ENCODE measurements at places on chromosomes 7 and 10.
A peak's percentile ranks its signal among the peaks of the same experiment; 100 is the strongest.

- no peak for DNase-seq
Observed at GRCh38 chr7:107152011-107152410, 16.8 kb upstream of the HBP1 start.

DNA sequence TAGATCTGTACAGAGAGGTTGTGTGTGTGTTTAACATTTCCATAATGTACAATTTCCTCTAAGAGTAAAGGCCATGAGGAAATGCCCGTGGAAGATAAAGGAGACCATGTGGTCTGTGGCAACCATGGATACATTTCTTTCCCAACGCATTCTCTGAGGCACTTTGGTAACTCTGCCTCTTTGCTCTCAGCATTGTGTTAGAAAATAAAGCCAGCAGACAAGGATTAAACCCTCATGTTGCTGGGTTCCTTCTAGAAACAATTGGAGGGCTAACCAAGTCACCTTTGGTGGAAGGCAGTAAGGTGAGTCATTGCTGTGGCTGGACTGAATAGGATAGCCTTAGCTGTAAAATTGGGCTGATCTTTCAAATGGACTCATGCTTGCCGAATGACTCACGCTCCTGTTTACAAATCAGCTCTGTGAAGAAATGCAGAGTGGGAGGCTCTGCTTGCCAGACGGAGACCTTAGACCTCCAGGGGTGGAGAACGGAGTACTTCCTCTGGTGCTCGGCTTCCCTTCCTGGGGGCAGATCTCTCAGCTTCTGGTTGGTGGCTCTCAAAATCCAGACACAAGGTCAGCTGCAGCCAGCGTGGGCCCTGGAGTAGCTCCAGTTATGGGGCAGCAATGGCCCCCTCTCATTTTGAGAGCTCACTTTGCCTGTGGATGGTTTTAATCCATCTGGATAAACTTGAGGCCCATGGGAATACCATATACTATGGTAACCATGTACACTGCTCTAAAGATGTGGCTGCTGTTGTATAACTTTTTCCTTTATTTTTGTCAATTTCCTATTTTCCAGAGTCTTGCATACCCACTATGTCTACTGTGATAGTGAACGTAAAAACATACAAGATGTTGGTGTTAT lies 137.3 kb downstream of the TCF7L2 start:
- DNase-seq = peak; percentile 97

DNA sequence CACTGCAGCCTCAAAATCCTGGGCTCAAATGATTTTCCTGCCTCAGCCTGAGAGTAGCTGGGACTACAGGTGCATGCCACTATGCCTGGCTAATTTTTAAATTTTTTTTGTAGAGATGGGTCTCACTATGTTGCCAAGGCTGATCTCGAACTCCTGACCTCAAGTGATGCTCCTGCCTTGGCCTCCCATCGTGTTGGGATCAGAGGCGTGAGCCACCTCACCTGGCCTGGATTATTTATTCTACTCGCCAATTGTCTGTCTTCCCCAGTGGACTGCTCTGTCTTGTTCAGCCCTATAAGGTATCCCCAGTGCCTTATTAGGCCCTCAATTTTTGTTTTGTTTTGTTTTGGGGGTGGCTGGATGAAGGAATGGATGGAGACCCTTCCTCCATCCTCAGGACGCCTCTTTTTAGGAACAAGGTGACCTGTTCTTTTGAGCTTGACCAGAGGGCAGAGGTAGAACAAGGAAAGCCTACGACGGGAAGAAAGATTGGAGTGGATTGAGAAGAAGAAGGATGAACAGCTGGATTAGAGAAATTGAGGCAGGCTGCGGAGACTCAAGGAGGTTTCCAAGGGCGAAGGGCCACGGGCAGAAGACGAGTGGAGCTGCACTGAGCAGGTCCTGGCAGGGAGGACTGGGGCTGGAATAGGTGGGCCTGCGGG lies 541 bp upstream of the DENND10 start:
- no peak for DNase-seq

DNA sequence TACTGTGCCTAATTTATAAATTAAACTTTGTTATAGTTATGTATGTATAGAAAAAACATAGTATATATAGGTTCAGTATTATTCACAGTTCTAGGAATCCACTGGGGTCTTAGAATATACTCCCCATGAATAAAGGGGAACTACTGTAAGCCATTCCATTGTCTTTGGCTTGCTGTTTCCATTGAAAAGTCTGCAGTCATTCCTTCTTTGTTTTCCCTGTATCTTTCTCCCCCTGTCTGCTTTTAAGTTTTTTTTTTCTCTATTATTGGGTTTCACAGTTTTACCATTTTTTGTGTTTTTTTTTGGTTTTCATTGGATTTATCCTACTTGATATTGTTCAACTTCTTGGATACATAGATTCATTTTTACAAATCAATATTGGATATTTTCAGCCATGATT lies 6.7 kb upstream of the PNLIP start:
- DNase-seq = no peak

GRCh38 chr7:149819961-149820340 lies 18.2 kb upstream of the ZNF862 start:
- no peak for DNase-seq

DNA sequence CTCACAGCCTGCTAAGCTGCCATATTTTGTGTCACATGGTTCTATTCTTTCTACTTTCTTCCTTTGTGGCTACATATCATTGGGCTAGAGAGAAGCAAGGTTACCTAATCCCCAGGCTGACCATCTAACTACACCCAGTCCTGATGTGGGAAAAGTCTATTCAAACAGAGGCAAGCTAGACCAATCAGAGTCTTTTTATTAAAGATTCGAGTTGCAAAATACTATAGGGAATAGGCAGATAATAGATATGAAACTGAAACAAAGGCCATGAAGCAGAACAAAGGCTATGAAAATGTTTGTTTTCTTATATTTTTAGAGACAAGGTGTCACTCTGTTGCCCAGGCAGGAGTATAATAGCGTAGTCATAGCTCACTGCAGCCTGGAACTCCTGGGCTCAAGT lies 36.7 kb downstream of the MTERF1 start:
- no peak for DNase-seq

- no peak for DNase-seq
Observed at GRCh38 chr10:79983286-79983909, 34.5 kb upstream of the SFTPD start.

DNA sequence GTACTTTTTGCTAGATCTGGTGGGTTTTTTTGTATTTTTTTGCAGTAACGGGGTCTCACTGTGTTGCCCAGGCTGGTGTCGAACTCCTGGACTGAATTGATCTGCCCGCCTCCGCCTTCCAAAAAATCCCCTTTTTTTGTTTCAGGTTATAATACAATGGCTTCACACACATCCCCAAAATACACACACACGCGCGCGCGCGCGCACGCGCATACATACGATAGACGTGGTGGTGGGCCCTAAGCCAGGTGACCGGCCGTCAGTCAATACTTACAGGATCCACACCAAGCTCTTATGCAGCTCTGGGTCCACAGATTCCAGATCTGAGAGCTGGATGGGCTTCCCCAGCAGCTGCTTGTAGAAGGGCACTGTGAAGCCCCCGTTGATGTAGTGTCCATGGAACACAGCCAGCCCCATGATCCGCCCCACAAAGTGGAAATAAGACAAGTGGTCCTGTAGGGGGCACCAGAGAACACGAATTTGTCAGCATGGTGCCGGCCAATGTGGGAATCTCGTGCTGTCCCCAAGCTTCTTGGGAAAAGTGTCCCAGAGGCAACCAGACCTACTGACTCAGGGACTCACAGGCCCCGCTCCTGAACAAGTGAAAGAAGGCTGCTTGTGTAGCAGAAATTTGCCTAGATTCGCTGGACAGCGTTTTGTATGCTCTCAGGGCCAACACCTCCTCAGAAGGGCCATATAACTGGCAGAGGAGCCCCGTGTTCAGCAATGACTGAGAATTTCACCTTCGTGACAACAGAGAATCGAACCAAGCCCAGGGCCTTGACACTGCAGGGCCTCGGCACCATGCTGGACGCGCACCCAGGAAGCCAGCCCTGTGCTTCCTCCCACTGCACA lies 103.6 kb downstream of the SMURF1 start:
- DNase-seq = peak; percentile 40

DNA sequence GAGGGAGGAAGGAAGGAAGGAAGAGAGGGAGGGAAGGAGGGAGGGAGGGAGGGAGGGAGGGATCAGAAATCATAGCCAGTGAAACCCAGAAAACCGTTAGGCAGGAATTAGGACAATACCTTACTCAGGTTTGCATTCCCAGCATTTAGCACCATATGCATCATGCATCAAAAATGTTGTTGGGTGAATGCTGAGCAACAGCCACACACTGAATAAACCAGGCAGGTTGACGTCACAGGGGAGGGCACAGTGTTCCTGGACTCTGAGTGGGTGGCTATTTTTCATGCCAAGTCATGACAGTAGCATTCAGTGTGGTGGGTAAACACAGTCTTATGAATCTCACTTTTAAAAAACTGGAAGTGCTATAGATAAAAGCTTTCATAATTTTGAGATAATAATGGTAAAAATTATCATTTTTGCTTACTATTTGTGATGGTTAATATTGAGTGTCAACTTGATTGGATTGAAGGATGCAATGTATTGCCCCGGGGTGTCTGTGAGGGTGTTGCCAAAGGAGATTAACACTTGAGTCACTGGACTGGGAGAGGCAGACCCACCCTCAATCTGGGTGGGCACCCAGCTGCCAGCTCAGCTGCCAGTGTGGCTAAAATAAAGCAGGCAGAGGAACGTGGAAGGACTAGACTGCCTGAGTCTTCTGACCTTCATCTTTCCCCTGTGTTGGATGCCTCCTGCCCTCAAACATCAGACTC lies 199.1 kb upstream of the PRKCQ start:
- peak; percentile 95 for DNase-seq

DNA sequence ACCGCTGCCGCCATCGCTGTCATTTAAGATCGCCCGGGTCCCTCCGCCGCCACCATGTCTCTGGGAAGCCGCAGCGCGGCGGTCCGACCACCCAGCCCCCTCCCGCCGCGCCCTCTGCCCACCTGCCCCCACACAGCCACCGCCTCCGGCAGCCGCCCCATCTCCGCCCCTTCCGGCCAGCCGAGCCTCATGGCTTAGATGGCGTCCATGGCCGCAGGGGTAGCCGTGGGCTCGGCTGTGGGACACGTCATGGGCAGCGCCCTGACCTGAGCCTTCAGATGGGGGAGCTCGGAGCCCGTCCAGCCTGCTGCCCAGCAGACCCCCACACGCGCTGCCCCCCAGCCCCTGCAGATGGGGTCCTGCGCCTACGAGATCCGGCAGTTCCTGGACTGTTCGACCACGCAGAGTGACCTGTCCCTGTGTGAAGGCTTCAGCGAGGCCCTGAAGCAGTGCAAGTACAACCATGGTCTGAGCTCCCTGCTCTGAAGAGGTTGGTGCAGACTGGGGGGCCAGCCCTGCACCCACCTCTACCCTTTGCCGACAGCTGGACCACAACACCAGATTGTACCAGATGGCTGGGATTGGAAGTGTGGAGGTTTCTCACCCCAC lies 38.0 kb upstream of the TARP start:
- DNase-seq = no peak

- no peak for DNase-seq
Observed at GRCh38 chr7:74479066-74479781, 25.5 kb downstream of the GTF2IRD1 start.

DNA sequence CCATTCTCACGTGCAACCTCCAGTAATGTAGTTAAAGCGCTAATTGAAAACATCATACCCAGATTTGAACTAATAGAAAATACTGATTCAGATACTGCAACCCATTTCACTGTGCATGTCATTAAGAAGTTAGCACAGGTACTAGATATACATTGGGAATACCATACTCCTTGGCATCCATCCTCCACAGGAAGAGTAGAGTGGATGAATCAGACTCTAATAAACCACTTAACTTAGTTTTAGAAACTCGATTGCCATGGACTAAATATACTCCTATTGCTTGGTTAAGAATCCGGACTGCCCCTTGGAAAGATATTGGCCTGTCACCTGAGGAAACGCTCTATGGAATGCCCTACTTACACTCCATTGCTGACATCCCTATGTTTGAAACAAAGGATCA lies 9.5 kb downstream of the AKR1B15 start:
- no peak for DNase-seq

GRCh38 chr7:150408393-150409299 lies 29.5 kb downstream of the ZNF775 start:
- DNase-seq = no peak

- DNase-seq = peak; percentile 52
Observed at GRCh38 chr7:129295015-129295423, 70.2 kb downstream of the AHCYL2 start.

- no peak for DNase-seq
Observed at GRCh38 chr7:147909431-147910148, 681.0 kb upstream of the C7orf33 start.

DNA sequence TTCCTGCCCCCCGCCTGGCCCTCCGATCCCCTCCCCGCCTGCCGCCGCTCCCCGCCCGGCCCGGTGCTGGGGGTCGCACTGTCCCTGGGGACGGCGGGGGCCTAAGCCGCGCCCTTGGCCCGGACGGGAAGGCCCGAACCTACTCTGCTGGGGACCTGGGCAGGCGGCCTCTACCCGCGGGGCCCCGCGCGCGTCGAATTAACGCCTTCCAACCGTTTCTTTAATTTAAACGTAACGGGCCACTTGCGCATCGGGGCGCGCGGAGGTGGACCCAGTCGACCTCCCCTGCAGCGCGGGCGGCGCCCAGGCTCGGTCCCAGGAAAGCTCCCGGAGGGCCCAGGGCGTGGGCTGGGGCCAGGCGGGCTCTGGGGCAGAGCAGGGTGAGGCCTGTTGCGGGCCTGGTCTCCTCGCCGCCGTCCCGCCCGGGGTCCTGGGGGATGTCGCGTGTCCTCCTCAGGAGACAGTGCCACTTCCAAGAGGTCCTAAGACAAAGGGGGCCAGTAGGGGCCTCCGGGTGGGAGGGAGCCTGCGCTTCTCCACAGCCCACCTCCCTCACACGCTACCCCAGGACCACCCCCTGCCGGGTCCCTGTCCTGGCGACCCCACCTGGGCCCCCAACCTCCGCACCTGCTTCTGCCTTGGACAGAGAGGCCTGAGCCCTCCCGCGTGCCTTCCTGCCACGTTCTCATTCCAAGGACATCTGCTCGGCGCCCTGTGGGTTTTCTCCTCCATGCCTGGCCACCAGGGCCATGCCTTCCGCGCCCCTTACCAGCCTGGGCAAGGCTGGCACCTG lies 658 bp upstream of the PTPRN2 start:
- DNase-seq = no peak

- no peak for DNase-seq
Observed at GRCh38 chr7:106216923-106217542, 67.8 kb downstream of the NAMPT start.

GRCh38 chr7:151864561-151864960 lies 12.4 kb downstream of the PRKAG2 start:
- no peak for DNase-seq

Data from epithelial cell of proximal tubule (primary cell).